Amygdala (tissue), 56 donors: ENCODE measurements at places on chromosomes 2 and 18.

DNA sequence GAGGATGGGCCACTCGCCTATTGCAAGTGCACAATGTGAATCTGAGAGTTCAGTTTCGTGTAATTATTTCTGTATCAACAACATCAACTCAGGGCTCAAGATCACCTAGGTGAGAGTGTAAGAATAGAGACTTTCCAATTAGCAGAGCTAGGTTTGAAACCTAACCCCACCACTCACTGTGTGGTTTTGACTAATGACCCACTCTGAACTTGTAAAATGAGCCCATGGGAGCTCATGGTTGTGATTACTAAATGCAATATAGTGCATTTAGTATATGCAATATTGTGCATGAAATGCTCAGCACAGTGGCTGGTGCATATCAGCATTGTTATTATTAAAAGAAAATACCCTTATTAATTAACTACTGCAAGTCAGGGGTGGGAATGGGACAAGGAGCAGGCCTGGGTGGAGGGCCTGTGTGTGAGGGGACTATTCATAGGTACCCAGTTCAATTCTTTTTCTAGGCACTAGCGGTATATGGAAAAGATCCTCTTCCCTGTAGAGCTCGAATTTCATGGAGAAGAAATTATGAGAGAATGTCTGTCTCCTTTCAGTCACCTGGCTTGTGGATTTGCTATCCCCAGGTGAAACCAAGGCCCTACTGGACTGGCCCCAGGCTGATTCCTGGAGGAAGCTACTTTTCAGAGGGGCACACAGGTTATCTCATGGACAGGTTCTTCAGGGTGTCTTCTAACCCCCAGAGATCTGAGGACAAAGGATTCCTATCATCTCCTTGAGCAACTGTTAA lies 169.5 kb downstream of the GFPT1 start:
- DNase-seq: no peak

DNA sequence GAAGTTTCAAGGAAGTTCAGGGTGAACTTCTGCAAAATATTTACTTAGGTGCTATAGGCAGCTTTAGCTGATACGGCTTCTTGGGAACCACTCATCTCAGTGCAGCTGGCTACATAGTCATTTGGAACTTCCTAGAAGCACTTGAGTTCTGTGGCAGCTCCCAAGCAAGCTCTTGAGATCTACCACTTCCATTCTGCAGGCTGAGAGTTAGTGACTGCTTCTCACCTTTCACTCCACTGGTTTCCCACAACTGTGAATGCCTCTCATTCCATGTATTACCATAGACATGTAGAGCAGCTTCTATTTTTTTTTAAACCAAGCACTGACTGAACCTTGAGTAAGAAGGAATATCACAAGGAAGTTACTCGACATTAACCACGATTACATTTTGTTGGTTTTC lies 994.1 kb upstream of the ACVR2A start:
- no peak for DNase-seq

GRCh38 chr2:173148520-173148919 lies 72.9 kb downstream of the MAP3K20 start:
- DNase-seq: no peak

DNA sequence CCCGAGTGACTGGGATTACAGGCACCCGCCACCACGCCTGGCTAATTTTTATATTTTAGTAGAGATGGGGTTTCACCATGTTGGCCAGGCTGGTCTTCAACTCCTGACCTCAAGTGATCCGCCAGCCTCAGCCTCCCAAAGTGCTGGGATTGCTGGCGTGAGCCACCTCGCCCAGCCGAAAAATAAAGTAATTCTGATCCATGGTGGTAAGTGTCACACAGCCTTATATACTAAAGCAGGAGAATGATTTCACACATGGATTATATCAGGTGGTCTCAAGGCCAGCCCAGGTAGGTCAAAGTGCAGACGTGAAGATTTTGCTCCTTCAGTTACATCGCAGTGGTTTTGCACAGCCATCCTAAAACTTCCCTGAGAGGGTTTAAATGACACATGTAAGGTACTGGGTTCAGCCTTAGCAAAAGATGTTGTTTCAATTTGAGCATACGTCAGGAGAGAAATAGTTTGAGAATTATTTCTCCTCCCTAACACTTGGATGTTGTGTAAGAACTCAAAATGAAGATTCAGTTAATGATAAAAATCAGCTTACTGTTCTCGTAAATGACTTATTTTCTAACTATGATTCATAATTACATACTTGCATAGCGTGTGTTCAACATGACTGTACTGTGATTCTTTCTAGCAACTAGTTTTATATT lies 93.0 kb upstream of the SLC39A10 start:
- DNase-seq: no peak

DNA sequence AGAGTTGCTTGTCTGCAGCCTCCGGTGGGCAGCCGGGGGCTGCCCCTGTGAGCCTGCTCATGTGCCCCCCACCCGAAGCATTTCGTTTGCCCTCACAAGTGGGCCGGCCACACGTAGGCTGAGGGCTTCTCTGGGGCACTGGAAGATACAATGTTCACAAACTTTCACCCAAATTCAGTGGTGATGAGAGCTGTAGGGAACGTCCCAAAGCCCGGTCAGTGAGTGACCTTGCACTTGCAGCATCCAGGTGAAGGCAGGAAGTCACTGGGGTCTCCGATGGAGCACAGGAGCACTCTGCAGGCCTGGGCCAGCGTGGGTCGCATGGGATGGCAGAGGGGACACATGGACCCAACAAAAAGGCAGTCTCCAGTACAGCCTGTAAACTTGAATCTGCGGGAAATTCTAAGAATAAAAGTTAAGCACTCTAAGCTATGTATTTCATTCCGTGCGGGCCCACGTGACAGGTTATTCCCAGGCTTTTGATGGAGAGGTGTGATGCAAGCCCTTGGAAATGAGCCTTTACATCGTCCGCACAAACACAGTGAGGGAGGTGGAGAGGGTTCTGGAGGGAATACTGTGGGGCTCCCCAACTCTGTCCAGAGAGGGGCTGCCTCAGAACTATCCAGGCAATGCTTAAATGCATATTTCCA lies 42.5 kb downstream of the CNGA3 start:
- no peak for DNase-seq

- DNase-seq: no peak
Measured at GRCh38 chr2:152200565-152201465, 25.3 kb upstream of the STAM2 start.

- peak; percentile 46 for DNase-seq
Measured at GRCh38 chr2:120552800-120553481, 182.7 kb upstream of the GLI2 start.

GRCh38 chr2:109208071-109208950 lies 79.3 kb downstream of the SH3RF3 start:
- no peak for DNase-seq

DNA sequence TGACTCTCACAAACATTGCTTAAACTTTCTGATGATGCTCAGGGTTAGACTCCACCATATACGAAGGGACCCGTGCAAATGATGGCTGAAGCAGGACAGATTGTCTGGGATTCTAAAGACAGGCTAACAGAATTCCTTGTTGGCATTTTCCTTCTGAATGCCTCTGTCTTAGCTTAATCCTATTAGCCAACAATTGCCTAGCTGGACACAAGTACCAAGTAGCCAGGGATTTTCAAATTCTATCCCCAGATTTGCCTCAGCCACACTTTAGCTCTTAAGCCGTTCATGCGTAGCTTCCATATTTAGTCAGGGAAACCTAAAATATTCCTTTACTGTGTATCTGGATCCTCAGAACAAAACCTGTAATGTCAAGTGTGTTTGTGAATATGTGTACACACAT lies 40.0 kb downstream of the COL4A3 start:
- DNase-seq: no peak

DNA sequence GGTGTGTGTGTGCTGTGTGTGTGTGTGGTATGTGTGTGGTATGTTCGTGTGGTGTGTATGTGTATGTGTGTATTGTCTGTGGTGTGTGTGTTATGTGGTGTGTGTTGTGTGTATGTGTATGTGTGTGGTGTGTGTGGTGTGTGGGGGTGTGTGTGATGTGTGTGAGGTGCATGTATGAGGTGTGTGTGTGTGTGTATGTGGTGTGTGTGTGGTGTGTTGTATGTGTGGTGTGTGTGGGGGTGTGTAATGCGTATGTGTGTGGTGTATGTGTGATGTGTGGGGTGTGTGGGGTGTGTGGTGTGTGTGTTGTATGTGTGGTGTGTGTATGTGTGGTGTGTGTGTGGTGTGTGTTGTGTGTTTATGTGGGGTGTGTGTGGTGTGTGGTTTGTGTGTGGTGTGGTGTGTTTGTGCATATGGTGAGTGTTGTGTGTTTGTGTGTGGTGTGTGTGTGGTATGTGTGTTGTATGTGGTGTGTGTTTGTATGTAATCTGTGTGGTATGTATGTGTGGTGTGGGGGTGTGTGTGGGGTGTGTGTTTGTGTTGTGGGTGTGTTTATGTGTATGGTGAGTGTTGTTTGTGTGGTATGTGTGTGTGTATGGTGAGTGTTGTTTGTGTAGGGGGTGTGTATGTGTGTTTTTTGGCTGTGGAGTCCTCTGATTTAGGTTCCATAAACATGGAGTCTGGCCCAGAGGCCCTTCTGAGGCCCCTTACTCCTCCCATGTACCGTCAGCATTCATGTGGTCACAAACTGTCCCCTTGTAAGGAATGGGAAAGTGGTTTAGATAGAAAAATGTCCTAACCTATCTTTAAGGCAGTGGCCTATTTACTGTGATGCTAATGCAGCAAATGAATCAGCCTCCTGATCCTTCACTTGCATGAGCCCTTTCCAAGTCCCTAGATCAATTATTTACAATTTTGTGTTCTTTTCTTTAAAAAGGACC lies 116.0 kb downstream of the ALPK2 start:
- no peak for DNase-seq

GRCh38 chr18:64253873-64254272 lies 105.0 kb upstream of the LINC00305 start:
- no peak for DNase-seq

DNA sequence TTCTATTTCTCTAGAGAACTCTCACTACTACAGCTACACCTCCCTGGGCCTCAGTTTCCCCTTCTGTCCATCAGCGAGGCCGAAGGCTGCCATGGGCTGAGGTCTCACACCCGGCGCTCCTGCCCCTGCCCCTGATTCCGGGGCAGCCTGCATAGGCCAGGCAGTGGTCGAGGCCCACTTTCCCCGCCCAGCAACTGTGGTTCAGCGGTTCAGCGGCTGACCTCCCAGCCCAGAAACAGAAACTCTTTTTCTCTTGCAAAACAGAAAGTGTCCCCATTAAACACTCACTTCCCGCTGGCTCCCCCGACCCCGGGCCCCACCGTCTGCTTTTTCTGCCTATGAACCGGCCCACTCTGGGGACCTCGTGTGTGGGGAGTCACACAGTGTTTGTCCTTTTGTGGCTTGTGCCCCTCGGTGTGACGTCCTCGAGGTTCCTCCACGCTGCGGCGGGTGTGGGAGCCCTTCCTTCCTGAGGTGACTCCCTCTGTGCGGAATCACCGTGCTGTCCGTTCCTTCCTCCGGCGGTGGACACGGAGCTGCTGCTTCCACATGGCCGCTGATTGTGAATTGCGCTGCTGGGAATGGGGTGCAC lies 16.0 kb downstream of the PDCD1 start:
- DNase-seq: no peak

DNA sequence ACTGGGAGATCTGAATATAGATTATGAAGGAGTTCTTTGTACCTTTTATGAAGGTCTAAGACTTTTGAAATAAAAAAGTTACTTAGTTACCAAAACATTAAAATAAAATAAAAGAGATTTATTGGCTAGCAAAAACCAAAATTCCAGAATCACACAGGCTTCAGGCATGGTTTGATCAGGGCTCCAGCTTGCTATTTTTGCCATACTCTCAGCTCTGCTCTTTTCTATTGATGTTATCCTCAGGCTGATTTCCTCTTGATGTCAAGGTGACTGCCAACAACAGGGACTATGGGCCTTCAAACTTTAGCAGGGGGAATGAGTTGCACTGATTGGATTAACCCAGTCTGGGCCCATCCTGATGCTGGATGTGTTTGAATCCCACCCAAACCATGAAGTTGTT lies 174.1 kb downstream of the TFCP2L1 start:
- DNase-seq: no peak

- DNase-seq: no peak
Measured at GRCh38 chr2:66602341-66602740, 167.4 kb downstream of the MEIS1 start.

GRCh38 chr18:79317703-79318102 lies 78.0 kb upstream of the NFATC1 start:
- no peak for DNase-seq

GRCh38 chr2:100780203-100781008 lies 39.5 kb upstream of the NPAS2 start:
- DNase-seq: no peak

- DNase-seq: no peak
Measured at GRCh38 chr2:141027221-141027620, 1103.6 kb downstream of the LRP1B start.

DNA sequence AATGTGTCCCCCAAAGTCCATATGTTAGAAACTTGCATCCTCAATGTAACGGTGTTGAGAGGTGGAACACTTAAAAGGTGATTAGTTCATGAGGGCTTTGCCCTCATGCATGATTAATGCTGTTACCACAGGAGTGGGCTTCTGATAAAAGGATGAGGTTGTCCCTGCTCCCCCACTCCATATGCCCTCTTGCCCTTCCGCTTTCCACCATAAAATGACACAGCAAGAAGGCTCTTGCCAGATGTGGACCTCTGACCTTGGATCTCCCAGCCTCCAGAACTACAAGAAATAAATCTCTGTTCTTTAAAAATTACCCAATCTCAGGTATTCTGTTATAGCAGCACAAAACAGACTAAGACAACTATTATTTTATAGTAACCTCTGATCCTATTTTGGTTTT lies 412.1 kb downstream of the NBAS start:
- DNase-seq: no peak

DNA sequence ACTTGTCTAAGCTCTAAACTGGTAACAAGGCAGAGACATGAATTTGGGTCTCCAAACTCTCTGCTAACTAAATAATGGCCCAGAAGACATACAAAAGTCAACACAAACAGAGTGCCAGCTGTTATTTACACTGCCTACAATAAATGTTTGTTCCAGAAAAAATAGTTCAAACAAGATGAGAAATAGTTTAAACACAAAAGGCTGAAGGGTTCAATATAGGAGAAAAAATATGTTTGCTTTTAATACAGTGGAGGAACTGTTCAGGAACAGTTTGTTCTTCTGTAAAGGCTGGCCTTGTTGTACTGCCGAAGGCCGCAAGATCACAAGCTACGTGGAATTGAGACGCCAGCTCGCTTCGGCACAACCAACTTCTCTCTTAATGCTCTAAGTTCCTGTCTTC lies 74.6 kb downstream of the AFF3 start:
- DNase-seq: no peak

GRCh38 chr2:239294571-239295054 lies 106.2 kb downstream of the HDAC4 start:
- no peak for DNase-seq

- no peak for DNase-seq
Measured at GRCh38 chr18:25341831-25342230, 10.1 kb downstream of the ZNF521 start.

DNA sequence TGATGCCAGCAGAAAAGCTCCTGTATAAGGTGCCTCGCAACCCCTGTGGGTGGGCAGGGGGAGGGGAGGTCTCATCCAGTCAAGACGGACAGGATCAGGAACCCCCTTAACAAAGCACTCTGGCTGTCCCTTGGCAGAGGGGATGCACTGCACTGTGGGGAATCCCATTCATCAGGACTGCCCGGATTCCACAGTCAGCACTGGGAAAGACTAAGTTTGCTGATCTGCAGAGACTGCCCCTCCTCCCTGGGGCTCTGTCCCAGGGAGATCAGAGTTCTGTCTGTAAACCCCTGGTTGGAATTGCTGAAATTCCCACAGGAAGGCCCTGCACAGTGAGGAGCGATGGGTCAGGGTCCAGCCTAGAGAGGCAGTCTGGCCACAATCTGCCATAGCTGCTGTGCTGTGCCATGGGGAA lies 149.5 kb upstream of the RBBP8 start:
- DNase-seq: no peak
